ENCODE measurements at places on chromosomes 2 and 18.

DNA sequence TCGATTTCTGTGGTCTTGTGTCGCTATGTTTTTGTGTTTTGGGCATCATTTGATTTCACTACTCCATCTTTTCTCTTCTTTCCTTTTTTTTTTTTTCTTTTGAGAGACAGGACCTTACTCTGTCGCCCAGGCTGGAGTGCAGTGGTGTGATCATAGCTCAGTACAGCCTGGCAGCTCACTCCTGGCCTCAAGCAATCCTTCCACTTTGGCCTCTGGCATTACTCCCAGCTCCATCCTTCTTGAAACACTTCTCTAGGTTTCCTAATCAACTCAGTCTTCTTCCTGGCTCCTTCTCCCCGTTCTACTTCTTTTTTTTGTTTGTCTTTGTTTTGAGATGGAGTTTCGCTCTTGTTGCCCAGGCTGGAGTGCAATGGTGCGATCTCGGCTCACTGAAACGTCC, 26.5 kb downstream of the TCF23 start:
- DNase-seq: no peak

DNA sequence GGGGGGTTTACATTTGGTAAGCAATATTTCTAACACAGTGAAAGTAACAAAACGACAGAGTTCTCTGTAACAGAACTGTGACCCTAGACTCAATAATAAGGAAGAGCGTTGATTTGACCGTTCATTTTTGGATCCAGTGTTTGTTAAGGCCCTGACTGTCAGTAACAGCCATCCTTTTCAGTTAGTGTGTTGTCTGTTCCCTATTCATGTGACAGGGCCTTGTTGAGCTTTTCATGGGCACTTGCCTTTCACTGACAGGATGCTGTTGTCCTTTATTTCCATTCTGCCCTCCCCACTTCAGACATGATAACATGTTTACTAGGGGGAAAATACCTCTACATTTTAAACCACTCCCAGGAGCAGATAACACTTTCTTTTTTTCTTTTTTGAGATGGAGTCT, 45.8 kb downstream of the MAP4K4 start:
- no peak for DNase-seq

GRCh38 chr2:128362176-128362888, 43.7 kb upstream of the HS6ST1 start:
- DNase-seq: no peak

DNA sequence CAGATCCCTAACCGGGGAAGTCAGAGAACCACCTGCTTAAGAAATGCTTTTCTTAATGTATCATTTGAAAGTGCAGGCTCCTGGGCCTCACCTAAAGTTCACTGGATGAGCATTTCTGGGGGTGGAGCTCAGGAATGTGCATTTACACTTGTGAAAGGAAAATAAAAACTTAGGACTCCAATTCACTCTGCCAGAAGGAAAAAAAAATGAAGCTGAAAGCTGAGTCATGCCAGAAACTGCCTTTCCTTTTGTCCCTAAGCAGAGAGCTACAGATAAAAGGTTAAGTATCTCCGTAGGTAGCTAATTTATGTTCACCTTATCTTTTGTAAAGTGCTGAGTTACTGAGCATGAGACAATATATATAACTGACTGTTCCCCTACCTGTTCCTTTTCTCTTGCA, 229.5 kb upstream of the MEX3C start:
- no peak for DNase-seq

GRCh38 chr18:71287268-71287667, 998.4 kb downstream of the SOCS6 start:
- no peak for DNase-seq

DNA sequence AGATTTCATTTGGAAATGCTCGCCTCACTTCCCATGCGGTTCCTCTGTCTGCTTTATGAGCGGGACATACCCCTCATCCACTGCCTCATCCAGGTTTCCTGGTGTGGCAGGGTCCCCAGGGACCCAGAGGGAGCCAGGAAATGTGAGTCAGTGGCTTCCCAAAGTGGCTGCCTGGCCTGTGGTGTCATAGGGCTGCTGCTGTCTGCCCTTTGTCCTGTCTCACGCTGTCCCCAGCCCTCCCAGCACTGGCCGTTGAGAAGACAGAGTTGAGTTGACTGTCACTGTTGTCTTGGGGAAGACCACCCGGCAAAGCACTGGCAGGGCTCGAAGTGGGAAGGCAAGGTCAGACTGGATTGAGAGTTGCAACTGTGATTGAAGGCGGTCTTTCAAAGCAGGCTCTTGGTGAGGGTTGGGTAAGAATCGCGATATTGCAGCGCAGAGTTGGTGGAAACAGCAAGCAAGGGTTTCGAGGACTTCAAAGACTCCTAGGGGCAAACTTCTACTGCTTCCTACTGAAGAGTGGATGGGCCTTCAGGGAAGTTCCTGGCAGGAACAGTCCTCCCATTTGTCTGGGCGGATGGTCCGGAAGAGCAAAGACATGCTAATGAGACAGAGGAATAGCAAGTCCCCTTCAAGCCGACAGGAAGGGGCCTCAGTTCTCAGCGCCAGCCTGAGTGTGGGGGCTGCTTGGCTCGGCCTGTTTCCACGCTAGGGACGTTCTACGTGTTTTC, 33.9 kb downstream of the RAB31 start:
- no peak for DNase-seq

GRCh38 chr2:28637066-28638047, 114.3 kb upstream of the PPP1CB start:
- DNase-seq: no peak

- DNase-seq: no peak
These were observed 48.9 kb downstream of the LAMA3 start for GRCh38 chr18:23738151-23738550.

- no peak for DNase-seq
These were observed 162.0 kb downstream of the RTP5 start for GRCh38 chr2:242031481-242032019.

DNA sequence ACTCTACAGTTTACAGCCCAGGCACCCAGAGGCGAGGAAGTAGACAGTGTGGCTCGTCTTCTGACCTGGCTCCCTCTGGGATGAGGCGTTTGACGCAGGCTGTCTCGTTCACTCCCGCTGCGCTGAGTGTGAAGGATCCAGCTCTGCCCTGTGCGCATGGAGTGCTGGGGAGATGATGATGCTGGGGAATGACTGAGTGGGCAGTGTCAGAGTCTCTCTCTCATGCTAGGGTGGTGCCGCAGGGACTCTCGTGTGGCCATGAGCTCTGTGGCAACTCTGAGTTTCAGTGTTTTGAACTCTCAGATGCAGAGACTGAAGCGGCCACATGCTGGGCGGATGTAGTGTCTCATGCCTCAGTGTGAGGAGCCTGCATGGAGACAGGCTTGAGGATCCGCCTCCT, 118.4 kb upstream of the TPO start:
- no peak for DNase-seq

GRCh38 chr2:23828986-23829385, 97.9 kb downstream of the ATAD2B start:
- no peak for DNase-seq

- DNase-seq: no peak
These were observed 987.4 kb downstream of the SUCLG1 start for GRCh38 chr2:83471655-83472054.

DNA sequence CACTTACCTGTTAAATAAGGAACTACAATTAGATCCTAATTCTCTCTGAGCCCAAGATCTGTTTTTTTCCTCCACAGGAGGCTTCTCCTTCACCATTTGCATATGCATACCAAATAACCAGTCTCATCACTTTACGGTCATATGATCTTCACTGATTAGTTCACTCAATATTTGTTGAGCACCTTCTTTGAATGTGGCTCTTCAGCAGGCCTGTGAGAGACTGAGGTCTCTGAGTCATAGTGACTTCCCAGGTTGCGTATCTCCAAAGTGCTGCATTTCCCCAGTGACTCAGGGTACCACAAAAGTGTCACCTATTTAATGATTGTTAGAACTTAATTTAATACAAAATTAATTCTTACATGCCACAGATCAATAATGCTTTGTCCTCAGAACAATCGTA, 108.8 kb upstream of the TRIB2 start:
- DNase-seq: no peak

DNA sequence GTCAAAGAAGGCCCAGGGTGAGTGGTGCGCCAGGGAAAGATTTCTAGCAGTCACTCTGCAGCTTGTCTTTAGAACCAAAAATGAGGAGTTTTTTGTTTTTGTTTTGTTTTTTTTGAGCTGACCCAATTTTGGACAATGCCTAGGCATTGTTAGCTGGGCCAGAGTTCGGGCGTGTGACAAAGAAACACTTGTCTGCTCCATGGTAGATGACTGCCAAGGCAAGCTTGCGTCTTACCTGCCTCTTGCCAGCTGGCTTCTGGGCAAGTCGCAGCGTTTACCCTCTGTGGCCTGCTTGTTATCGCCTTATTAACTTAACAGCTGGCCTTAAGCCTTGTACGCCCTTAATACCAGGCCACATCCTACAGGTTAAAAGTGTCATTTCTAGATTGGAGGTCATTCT, 114.3 kb downstream of the GALNT1 start:
- no peak for DNase-seq

GRCh38 chr2:190891889-190892288, 11.3 kb downstream of the GLS start:
- no peak for DNase-seq

DNA sequence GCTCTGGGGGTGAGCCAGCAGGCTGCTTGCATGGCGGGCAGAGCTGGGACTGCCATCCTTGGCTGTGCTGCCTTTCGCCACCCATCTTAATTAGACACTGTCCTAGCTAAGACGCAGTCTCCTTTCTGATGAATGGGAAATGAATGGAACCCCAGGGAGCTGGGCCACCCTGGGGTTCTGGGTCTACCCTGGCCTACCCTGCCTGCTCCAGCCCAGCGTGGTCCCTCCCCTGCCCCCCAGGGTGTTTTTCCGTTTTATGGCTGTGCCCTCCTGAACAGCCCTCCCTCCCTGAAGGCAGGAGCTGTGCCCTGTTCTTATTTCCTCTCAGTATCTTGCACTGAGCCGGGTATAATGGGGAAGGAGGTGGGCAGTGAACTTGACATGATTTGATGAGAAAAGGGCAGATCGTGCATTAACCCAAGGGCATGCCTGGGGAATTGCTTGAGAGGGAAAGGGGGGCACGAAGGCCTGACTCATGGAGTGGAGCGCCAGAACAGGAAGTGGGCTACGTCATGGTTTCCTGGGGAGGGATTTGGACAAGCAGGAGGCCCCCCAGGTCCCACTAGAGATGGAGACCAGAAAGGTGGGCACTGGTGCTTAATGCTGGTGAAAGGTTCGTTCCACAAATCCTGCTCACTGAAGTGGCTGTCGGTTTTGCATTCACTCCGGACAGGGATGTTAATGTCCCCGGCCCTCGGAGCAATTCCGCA, 165.0 kb downstream of the KLHL29 start:
- no peak for DNase-seq

GRCh38 chr2:18940184-18940583, 350.8 kb upstream of the NT5C1B start:
- no peak for DNase-seq

DNA sequence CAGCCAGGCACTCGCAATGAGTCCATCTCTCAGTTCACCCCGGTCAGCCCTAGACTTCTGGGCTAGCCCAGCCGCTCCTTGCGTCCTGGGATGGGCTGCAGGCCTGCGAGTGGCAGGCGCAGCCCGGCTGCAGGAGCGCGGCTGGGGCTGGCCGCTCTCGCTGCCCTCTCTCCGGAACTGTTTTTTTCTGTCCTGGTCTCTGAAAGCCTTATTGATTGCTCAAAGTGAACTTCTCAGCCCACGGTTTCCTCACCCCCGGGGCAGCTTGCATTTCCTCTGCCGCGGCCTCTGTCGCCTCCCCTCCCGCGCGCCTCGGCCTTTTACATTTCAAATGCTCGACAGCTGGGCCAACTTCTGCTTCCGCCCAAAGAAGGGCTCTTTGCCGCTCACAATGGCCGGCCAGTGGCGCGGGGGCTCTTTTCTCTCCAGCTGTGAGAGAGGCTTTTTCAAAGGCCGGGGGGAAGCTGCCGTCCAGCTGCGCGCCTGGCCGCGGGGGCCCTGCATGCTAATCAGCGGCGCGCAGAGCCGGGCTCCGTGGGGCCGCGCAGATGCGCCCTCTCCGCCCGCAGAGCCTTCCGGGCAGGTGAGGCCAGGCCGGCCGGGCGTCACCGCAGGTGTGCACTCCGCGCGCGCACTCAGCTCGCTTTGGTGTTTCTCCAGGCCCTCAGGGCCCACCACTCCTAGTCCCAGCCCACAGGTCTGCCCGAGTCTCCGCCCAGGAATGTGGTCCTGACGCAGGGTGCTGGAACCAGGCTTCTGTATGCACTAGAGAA, 513.8 kb downstream of the RNF144A start:
- no peak for DNase-seq

Data from hematopoietic multipotent progenitor cell treated with erythropoietin and hydrocortisone succinate and interleukin-3 and kit ligand, for 17 days (in vitro differentiated cells).